ENCODE measurements at places on chromosomes 4 and X.

GRCh38 chr4:76767983-76768382 lies 130.0 kb downstream of the SOWAHB start:
- DNase-seq, result no peak

GRCh38 chrX:140360284-140360683 lies 144.6 kb downstream of the SOX3 start:
- DNase-seq, result no peak

DNA sequence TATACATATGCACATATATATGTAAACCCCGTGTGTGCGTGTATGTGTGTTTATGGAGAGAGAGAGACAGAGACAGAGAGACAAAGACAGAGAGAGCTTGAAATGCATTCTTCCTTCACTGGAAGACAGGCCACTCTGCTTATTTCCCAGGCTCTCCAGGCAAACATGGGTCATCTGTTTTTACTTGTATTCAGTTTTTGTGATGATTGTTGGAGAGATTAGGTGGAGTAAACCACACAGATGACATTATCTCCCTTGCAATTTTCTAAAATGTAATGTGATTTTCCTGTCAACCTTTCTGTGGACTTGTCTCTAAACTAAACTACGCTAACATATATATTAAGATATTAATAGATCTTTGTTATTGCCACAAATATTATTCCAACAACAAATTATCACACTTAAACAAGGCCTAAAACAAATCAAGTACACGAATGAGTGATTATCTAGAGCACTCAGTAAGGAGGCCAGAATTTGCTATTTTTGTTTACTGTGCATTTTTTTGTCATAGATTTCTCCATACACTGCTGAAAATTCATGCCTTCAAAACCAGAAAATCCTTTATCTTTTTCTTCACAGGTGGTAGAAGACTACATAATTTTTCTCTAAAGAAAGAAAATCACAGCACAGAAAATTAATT lies 251.8 kb upstream of the SLIT2 start:
- DNase-seq, result no peak

DNA sequence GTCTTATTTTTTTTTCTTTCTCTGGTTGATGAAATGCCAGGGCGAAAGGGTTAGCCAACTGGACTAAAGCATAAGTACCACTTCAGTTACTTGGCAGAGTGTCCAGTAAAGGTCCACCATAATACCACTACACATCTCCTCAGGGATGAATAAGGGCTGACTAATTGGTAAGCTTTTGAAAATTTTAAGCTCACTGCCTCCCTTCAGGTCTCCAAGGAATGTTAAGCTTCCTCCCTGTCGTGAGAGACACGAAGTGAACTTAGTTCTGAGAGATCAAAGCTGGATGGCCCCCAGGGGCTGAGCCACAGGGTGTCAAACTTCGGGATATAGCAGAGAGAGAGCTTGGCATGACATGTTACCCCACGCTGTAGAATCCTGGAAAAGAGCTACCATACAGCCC lies 111.4 kb downstream of the VSIG4 start:
- no peak for DNase-seq

- DNase-seq, result no peak
Measured at GRCh38 chr4:139559089-139559479, 3.1 kb upstream of the SETD7 start.

GRCh38 chr4:30821859-30822612 lies 101.9 kb downstream of the PCDH7 start:
- DNase-seq, result no peak

DNA sequence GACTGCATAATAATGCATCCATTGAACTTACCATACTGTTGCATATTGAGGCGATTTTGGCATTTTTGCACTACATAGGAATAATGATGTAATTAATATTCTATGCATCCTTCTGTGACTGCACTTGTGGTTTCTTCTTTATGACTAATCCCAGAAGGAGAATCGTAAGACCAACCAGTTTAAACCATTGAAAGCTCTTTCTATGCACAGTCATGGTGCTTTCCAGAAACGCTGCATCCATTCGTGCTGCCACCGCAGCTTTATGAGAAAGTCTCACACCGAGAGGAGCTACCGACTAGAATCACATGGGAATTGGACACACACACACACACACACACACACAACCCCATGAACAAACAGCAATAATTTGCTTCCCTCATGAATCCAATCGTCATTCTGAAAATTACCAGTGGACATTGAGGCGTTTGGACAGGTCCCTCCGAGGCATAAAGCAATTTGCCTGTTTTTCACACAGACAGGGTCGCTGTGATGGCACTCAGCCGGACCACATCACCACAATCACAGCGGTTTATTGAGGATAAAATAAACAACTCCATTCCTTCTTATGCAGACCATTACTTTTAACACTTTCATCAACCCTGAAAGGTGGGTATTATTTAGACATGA lies 64.2 kb downstream of the PACRGL start:
- DNase-seq, result no peak

DNA sequence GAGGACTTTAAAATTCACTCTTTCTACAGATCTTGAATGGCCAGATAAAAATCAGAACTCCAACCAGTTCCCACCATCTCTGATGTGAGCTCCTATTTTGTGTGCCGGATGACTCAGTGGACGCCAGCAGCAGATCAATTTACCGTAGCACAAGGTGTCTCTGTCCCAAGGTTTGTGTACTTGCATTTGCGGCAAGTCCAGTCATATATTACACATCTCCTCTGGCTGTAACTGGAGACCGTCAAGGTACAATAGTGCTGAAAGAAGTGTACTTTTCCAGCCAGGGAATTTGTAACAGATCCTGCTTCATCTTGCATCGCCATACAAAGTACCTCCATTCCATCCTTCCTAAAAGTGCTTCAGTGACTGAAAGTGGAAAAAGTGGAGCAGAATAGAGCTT lies 108.2 kb upstream of the SORBS2 start:
- no peak for DNase-seq

DNA sequence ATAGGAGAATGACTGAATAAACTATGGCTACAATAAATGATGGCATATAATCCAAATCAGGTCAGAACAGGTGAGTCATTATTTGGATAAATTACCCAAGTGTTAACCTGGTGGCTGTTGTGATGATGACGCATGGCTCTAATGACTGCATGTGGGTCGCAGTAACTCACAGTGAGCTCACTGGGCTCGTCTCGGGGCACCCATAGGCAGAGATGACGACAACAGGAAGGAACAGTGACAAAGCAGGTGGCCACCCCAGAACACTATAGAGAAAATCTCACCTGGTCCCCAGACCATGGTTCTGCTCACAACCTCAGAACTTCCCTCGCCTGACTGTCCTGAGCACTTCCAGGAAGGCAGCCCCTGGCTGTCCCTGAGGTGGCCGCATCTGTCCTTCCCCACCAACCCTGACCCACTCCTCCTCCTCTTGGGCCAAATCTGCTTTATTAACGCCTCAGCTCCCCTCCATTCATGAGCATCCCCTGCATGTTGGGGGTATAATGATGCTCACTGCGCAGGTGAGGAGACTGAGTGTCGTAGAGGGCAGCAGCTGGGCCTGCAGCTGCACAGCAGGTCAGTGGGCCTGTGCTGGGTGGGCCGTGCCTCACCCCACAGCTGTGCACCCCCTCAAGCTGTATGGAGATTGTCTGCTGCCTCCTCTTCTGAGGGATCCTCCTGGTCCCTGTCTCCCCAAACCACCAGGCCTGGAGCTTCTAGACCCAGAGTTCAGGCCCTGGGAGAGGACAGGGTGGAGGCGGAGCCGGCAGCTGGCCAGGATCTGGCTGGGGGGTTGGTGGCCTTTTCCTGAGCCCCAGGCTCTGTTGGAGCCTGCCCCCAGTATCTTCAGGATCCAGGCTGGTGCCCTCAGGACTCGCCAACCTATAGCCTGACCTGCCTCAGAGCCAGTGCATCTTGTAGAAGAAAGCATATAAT lies 30.9 kb upstream of the FAM156A start:
- no peak for DNase-seq

DNA sequence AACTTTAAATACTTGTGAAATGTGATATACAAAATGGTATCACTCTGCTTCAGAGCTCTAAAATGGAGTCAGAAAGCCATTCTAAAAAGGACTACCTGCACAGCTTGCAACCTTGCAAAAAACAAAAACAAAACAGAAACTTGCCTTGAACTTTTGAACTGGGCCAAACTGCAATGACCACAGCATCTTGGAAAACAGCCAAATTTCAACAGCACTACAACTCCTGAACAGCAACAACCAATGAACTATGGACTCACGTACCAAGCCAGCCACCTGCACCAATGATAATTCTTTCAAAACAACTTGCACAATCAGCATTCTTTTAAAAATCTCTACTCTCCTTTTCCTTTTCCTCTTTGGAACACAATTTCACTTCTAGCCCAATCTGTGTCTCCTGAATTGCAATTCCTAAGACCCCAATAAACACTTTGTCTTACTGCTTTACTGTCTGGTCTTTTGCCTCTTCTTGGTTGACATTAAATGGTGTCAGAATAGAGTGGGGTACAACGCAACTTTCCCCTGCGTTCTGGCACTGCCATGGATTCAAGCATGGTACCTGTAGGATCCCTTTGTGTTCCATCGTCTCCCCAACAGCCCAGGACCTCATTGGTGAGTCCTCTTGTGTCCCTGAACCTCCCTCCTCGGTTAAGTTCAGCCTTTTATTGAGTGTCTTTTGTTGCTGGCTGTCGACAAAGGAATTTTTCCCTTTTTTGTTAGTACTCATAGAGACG lies 35.7 kb upstream of the FMR1 start:
- peak; percentile 0 for DNase-seq

GRCh38 chr4:40183615-40184411 lies 13.0 kb upstream of the RHOH start:
- DNase-seq, result no peak

DNA sequence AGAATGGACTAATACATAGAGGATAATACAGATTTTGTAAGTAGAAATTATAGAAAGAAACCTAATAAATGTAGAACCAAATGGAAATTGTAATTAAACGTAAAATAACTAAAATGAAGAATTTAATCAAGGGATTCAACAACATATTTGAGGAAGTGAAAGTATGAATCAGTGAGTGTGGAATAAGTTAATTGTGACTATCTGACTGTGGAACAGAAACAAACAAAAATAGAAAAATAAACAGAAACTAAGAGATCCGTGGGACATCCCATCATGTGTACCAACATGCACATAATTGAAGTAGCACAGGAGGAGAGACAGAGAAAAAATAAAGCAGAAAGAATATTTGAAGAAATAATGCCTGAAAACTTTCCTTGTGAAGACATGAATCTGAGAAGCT lies 208.6 kb upstream of the TACR3 start:
- no peak for DNase-seq

DNA sequence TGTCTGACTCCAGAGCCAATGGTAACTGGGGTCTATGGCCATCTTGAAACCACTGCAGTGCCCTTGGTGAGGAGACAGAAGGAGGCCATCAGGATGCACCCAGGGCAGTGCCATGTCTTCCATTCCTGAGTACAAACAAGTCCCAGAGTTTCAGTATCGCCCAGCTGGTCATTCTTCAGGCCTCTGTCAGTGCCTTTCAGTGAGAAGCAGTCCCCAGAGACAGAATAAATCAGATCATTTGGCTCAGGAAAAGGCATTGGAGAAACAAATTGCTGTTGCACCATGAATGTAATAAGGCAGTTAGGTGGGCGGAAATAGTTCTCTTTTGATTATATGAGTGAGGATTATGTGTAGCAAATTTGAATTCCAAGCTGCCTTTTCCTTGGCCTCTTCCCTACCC lies 21.3 kb downstream of the ADGRG4 start:
- no peak for DNase-seq

- no peak for DNase-seq
Measured at GRCh38 chrX:151975228-151975593, 735 bp upstream of the GABRE start.

DNA sequence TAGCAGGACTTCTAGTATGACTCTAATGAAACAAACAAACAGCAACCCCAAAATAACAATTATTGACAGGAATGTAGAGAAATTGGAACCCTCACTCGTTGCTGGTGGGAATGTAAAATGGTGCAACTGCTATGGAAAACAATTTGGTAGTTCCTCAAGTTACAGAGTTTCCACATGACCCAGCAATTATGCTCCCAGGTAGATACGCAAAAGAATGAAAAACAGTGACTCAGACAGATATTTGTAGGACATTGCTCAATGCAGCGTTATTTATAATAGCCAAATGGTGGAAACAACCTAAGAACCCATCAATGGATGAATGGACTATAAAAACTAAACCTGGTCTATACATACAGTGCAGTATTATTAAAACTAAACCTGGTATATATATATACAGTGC lies 646.1 kb upstream of the FRG1 start:
- DNase-seq, result no peak

DNA sequence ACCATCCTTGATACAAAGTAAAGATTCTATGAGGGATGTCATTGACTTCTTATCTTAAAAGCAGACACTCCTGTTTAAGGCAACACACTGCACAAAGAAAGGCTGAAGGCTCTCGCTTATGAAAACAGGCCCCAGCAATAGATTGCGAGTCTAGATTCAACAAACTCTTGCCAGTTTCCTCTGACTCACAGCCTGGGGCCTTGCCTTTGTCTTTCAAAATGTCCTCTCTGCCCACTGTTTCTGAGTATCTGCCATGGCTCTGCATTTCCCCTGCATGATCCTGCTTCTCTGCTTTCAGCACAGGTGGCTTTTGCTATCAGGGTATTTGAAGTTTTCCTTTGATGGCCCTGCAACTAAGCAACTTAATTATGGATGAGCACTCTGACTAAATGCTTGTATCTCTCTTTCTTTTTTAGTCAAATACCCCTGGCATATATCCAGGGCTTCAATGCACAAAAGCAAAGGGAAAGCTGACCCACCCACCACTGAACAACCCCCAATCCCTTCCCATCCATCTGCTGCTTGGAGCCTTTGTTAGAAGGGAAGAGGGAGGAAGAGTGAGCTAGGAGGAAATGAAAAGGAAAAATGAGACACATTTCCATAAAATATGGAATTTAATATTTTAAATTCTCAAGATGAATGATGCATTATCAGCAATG lies 32.2 kb downstream of the NDP start:
- no peak for DNase-seq

GRCh38 chr4:152454398-152455011 lies 81.4 kb downstream of the FBXW7 start:
- peak; percentile 22 for DNase-seq

DNA sequence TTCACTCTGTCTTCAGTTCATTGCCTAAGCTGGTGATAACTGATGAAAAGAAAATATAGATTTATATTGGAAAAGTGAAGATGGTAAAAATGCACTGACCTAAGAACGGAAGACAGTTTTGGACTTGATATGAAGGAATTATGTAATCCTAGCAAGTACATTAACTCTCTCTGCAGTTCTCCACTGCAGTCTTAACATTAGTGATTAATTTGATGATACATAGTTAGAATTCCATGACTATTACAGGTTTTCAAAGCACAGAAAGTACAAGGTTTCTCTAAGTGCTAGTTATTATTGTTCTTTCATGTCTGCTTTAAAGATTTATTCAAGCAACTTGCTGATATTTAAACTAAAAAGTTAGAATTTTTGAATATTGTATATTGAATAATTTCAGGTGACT lies 1591.7 kb upstream of the ADGRL3 start:
- no peak for DNase-seq

DNA sequence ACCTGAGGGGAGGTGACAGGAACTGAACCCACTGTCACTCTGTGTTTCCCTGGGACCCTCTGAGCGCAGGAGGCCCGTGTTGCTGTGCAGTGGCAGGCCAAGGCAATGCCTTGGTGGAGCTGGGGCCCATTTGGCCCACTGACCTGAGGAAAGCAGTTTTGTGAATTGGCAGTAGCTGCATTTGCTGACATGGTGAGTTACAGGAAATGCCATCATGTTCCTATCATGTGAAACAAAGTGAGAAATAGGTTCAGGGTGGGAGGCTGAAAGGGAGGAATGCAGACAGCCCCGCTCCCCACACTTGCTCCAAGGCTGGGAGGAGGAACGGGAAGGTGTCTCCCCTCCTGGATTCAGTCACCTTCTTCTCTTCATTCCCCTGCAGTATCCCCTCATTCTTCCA lies 146.1 kb downstream of the PTTG2 start:
- DNase-seq, result no peak

Measured in CD4-positive, alpha-beta T cell treated with Interleukin-10 for 1 hour (primary cell).